ENCODE measurements at places on chromosomes 5 and 9. TPM values are rescaled to one million over a fixed set of nuclear protein-coding genes. Genes with fewer than 3 reads are reported as not detected.

DNA sequence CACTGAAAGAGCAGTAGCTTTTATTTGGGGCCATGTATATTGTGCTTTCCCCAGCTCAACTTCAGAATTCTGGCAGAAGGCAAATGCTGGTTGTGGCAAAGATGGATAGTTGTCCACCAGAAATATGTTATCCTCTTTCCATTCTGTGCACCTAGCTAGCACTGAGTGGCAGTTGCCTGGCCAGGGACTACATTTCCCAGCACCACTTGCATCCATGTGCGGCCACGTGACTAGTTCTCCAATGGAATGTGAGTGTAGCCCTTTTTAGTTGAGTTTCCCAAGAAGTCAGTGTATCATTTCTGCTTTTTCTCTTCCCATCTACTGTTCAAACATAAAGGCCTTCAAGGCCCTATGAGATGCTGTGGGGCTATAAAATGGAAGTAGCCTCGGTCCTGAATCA lies 354.0 kb upstream of the CLINT1 start:
- H3K27me3 ChIP-seq: no peaks in the 10 kb centered on the region
- peak; percentile 1 for DNase-seq
- no peak overlapping the region for H3K4me3 ChIP-seq
- no peaks in the 10 kb centered on the region for H3K4me1 ChIP-seq

GRCh38 chr9:94655739-94656138 lies 16.4 kb upstream of the FBP1 start:
- peaks cover 20% of the 10 kb centered on the region for H3K27me3 ChIP-seq
- no peak for DNase-seq
- no peak overlapping the region for H3K4me3 ChIP-seq

- no peaks in the 10 kb centered on the region for H3K36me3 ChIP-seq
- DNase-seq: peak; percentile 18
- no peaks in the 10 kb centered on the region for H3K27me3 ChIP-seq
- H3K4me1 ChIP-seq: peaks cover 2% of the 10 kb centered on the region
- H3K27ac ChIP-seq: no peak overlapping the region
- no peak overlapping the region for H3K4me3 ChIP-seq
These were observed 272.7 kb downstream of the TRIM32 start for GRCh38 chr9:116959809-116960208.

GRCh38 chr9:29044959-29045358 lies 1471.7 kb upstream of the C9orf72 start:
- no peaks in the 10 kb centered on the region for H3K36me3 ChIP-seq
- H3K27me3 ChIP-seq: no peaks in the 10 kb centered on the region
- no peak overlapping the region for H3K4me3 ChIP-seq

DNA sequence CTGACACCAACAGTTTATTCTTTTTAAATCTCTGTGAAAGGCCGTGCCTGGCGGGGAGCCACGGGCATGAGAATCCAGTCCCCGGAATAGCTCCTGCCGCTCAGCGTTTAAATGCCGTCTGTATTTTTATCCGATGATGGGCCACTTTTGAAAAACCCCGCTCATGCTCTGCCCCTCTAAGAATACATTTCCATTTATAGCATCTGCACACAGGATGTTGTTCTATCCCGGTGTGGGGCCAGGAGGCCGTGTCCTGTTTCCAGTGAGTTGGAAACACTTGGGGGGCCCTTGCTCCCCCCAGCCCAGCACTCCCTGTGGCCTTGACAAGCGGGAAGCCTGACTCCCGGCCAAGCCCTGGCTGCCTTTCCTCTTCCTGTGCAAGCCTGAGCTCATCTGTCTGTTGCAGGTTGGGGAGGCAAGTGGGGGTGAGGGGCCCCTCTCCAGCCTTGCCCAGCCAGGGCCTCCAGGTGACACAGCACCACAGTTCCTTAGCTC lies 39.0 kb downstream of the ERGIC1 start:
- H3K27ac ChIP-seq: peak overlapping the region; percentile 86
- no peaks in the 10 kb centered on the region for H3K36me3 ChIP-seq
- no peaks in the 10 kb centered on the region for H3K27me3 ChIP-seq
- H3K4me1 ChIP-seq: peaks cover 47% of the 10 kb centered on the region

GRCh38 chr5:94316916-94317838 lies 301.2 kb downstream of the KIAA0825 start:
- DNase-seq: peak; percentile 14
- no peak overlapping the region for H3K27ac ChIP-seq
- no peaks in the 10 kb centered on the region for H3K36me3 ChIP-seq
- no peak overlapping the region for H3K4me3 ChIP-seq
- no peaks in the 10 kb centered on the region for H3K27me3 ChIP-seq

GRCh38 chr5:73280386-73280785 lies 107.4 kb downstream of the TMEM174 start:
- H3K36me3 ChIP-seq: no peaks in the 10 kb centered on the region
- no peak overlapping the region for H3K4me3 ChIP-seq
- H3K27ac ChIP-seq: no peak overlapping the region
- peaks cover 6% of the 10 kb centered on the region for H3K4me1 ChIP-seq

- peaks cover 5% of the 10 kb centered on the region for H3K4me1 ChIP-seq
- peak overlapping the region; percentile 29 for H3K27ac ChIP-seq
These were observed 17.2 kb upstream of the PRR16 start for GRCh38 chr5:120446901-120447300.

- no peaks in the 10 kb centered on the region for H3K36me3 ChIP-seq
- H3K4me3 ChIP-seq: no peak overlapping the region
- peak; percentile 6 for DNase-seq
- no peak overlapping the region for H3K27ac ChIP-seq
- peaks cover 42% of the 10 kb centered on the region for H3K27me3 ChIP-seq
These were observed 85.1 kb downstream of the SAXO1 start for GRCh38 chr9:18947892-18948339.

GRCh38 chr9:100125910-100126309 lies 26.9 kb downstream of the INVS start:
- no peaks in the 10 kb centered on the region for H3K27me3 ChIP-seq
- no peak overlapping the region for H3K4me3 ChIP-seq
- H3K36me3 ChIP-seq: 0 out of 2 replicates have a peak, but pooled peaks cover 2% of the 10 kb centered on the region
- H3K4me1 ChIP-seq: peaks cover 3% of the 10 kb centered on the region
- no peak overlapping the region for H3K27ac ChIP-seq

DNA sequence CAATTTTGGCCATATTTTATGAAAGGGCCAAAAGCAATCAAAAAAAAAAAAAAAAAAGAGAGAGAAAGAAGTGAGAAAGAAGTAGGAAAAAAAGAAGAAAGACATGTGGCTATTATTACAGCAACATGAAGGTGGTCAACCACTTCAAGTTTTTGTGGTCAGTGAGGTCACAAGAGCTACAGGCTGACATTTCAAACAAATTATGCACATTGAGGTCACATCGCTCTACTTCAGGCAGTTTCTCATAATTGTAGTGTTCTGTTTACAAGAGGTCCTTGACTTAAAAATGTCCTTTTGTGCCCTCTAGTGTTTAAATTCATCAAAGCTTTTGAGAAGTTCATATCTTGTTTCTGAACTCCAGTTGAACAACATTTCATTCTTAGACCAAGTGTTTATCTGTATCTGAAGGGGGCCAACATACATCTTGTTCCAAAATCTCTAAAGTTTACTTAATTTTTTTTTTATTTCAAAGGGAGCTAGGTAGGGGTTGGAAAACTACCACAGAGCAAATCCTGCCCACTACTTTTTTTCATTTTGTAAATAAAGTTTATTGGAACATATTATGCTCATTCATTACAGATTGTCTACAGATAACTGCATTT lies 513.1 kb downstream of the PDE4D start:
- no peaks in the 10 kb centered on the region for H3K4me1 ChIP-seq
- DNase-seq: peak; percentile 71
- no peaks in the 10 kb centered on the region for H3K27me3 ChIP-seq
- no peak overlapping the region for H3K27ac ChIP-seq

DNA sequence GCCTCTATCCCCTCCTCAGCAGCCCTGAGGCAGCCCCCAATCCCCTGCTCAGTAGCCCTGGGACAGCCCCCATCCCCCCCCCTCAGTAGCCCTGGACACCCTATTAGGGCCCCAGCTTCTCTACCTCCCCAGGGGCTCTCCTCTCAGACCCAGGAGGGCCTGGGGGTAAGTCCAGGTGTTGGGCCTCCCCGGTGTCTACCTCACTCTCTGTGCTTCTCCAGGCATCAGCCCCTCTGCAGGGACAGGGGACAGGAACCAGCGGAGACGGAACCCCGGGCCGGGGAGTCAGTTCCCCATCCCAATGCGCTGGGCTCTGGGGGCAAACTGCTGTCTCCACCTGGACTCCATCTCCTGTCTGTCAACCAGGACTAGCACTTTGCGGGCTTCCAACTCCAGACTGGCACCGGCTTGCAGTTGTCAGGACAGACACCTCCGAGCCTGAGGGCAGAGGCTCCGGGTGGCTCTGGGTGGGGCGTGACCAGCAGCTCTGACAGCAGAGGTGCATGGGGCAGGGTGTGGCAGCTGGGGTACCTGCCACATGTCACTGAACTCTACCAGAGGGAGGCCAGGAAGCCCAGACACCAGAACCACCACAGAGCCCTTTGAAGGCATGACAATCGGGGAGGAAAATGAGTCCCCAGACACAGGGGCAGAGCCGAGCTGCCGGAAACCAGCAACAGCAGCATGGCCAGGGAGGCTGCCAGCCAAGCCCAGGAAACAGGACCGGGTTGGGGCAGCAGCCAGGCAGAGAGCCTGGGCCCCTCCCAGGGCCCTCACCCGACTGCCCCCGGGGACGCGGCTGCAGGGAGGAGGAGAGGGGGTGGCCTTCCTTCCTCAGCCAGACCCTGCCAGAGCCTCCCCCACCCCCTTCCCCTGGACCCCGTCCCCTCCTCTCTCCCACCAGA lies 17.7 kb upstream of the UBAC1 start:
- H3K4me1 ChIP-seq: peaks cover 7% of the 10 kb centered on the region
- H3K36me3 ChIP-seq: no peaks in the 10 kb centered on the region
- DNase-seq: no peak
- no peak overlapping the region for H3K4me3 ChIP-seq

DEPDC1B gene
- total RNA-seq: 10.0 TPM

IL7R gene
- total RNA-seq: 56.9 TPM

CD274 gene
- total RNA-seq: 29.4 TPM

SLC1A3 gene
- total RNA-seq: 1.3 TPM

LHX2 gene
- total RNA-seq: not detected

PCDHA9 gene
- total RNA-seq: under 0.01 TPM

ADAMTS2 gene
- total RNA-seq: 18.3 TPM
